ENCODE measurements at places on chromosomes 13 and 19.

- no peak for DNase-seq
Observed at GRCh38 chr13:49549289-49549688, 36.1 kb downstream of the RCBTB1 start.

- DNase-seq = no peak
Observed at GRCh38 chr19:4063369-4064148, 3.1 kb downstream of the ZBTB7A start.

GRCh38 chr19:37983916-37984315 lies 76.9 kb downstream of the SIPA1L3 start:
- no peak for DNase-seq

DNA sequence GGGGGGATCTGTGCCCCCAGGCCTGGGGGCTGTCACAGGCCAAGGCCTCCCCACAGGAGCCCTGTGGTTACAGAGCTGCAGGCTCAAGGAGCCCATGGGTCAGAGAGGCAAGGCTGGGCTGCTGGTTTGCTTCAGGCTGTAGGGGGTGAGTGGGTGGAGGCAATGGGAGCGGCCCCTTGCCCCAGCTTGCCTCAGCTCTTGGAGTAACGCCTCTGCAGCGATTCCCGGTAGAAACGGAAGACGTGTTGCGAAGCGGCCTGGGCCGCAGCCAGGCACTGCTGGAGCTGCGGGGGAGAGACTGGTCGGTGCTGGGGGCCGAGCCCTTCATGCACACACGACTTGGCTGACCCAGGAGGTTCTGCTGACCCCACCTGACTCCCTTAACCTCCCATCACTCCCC lies 10.1 kb downstream of the TMEM91 start:
- no peak for DNase-seq

- DNase-seq = no peak
Observed at GRCh38 chr13:77423296-77423695, 96.4 kb upstream of the MYCBP2 start.

Measured in nephron progenitor cell (in vitro differentiated cells).